Stimulated activated CD8-positive, alpha-beta memory T cell treated with anti-CD3 and anti-CD28 coated beads, Interleukin-15, amount 100 ng/mL, for 48 hours (primary cell): ENCODE measurements at places on chromosomes 2 and 18.

DNA sequence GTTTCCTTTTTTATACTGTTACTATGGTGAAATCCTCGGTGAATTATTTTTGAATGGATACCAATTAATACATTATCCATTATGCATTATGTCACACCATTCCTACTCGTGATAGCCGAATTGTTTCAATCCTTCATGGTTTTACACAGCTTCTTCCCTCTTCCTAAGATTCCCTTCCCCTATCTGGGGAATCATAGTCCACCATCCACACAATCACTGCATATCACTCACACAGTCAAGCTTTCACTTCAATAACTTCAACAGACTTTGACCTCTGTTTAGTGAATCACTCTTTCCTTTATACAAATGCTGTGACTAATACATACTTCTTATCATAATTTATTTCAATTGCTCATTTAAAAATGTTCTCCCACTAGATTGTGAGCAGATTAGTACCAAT is 1108.1 kb upstream of the LRRTM1 start:
- no peak for DNase-seq

DNA sequence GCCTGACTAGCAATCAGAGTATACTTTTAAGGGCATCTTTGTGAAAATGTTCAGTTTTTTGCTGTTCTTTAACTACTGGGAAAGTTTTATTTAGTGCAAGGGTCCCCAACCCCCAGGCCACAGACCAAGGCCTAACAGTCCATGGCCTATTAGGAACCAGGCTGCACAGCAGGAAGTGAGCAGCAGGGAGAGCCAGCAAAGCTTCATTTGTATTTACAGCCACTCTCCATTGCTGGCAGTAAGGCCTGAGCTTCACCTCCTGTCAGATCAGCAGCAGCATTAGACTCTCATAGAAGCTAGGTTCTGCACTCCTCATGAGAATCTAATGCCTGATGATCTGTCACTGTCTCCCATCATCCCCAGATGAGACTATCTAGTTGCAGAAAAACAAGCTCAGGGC is 17.1 kb upstream of the NR4A2 start:
- DNase-seq = no peak

GRCh38 chr2:46937471-46937901 is 21.9 kb upstream of the MCFD2 start:
- no peak for DNase-seq

DNA sequence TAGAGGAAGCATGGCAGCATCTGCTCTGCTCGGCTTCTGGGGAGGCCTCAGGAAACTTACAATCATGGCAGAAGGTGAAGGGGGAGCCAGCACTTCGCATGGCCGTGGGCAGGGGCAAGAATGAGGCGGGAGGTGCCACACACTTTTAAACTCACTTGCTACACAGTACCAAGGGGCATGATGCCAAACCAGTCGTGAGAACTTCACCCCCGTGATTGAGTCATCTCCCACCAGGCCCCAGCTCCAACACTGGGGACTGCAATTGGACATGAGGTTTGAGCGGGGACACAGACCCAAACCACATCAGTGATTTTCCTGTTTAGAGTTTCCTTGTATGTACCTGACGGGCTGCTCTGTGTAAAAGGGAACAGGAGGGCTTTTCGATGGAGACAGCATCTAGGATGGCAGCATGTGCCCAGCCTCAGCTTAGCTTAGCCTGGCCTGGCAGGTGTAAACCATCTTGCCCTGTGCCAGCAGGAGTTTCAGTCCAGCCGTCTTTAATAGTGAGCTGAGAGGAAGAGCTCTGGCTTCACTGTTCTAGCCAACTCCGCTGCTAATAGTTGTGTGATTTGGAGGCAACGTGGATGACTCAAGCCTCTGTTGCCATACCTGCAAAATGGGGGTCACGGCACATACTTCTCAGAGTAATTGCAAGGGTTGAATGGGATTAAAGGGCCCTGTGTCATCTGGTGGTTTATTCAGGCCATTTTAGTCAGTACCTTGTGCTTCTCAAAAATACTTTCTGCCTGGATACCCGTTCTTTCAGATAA is 101.8 kb downstream of the ASAP2 start:
- DNase-seq = no peak

DNA sequence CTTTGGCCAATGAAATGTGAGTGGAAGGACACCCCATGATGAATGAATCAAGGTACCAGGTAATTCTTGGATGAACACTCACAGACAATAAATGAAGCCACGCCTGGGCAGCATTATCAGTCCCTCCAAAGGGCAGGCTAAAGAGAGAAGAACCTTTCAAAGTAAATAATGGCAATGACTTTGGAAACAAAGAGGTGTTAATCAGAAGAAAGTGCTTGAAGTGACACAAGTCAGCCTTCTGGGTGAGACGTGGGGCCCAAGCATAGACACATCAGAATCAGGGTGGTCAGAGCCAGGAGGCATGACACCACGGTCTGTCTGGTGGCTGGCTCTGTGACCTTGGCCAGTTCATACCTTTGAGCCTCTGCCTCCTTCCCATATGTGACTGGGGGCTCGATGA is 103.3 kb downstream of the POLR1A start:
- DNase-seq = no peak

GRCh38 chr18:61972389-61973264 is 79.8 kb upstream of the RNF152 start:
- no peak for DNase-seq

GRCh38 chr2:212145121-212145520 is 393.5 kb downstream of the ERBB4 start:
- no peak for DNase-seq

DNA sequence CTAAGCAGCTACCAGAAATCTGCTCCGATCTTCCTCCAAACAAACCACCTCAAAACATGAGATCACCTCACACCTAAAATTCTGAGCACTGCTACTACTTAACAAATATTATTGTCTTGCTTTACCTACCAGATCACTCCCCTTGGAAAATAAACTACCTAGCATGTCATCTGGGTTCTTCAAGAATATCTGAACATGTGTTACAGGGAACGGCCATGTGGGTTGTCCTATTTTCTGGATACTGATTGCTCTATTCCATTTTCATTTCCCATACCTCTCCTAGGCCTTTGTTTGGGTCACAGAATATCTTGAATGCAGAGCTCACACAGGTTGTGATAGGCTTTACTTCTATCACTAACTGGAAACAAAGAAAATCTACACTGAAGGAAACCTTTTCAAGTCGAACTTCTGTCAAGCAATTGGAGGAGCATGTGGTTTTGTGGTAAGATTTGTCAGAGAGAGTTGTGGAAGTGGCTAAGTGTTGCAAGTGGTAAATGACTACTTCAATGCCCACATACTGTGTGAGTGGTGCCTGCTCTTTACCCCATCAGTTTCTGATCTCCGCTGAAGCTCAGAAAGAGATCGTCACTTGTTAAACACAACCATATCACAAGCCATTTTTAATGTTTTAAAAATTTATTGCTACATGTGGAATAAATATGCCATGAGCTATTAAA is 739.1 kb upstream of the ZEB2 start:
- DNase-seq = no peak

DNA sequence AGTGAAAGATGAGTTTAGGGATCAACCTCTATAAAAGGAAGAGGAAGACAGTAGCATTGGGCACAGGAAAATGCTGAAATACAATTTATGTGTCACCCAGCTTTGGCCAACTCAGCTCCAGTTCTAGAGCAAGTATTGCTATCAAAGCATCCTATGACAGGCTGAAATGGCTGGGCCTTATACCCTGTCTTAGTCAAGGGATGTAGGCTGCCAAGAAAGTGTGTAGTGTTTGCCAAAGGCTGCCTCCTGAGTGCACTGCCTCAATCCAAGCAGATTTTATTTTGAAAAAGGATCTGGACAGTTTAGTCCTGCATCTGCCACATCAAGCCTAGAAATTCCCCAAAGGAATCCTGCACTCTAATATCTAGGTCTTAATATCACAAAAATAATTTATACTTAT is 359.9 kb upstream of the ZC3H15 start:
- DNase-seq = no peak

GRCh38 chr2:70716131-70716743 is 51.8 kb downstream of the ADD2 start:
- DNase-seq = no peak

GRCh38 chr2:239436669-239437335 is 36.0 kb upstream of the HDAC4 start:
- DNase-seq = no peak

DNA sequence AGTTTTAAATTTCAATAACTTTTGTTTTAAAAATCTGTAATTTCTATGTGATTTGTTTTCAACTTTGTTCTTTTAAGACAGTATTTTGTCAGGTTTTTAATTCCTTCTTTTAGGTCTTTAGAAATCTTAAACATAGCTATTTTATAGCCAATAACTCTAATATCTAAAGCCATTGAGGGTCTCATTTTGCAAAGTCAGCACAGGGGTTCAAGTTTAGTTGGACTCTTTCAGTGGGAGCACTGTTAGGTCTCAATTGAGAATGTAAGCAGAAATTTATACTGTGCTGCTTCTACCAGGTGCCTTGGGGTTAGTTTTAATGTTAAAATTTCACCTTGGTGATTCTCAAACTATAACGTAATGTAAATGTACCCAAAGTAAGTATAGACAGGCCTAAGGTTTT is 105.3 kb upstream of the DNMT3A start:
- no peak for DNase-seq

DNA sequence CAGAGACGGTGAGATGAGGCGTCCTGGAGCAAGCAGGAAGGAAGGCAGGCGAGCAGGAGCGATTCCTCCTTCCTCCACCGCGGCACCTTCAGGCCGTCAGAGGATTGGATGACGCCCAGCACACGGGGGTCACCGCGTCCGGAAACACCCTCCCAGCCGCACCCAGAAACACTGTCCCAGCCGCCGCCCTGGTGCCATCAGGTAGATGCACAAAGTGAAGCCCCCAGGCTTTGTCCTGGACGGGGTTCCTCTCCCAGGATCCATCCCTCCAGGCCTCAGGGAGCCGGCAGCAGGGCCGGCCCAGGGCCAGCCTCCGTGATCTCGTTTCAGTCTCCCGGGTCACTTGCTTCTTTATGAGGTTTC is 31.5 kb downstream of the RTP5 start:
- DNase-seq = no peak

- no peak for DNase-seq
These were observed 67.8 kb downstream of the ABCG8 start for GRCh38 chr2:43906448-43907109.

- DNase-seq = no peak
These were observed 478.9 kb upstream of the HS6ST1 start for GRCh38 chr2:128797533-128797932.

DNA sequence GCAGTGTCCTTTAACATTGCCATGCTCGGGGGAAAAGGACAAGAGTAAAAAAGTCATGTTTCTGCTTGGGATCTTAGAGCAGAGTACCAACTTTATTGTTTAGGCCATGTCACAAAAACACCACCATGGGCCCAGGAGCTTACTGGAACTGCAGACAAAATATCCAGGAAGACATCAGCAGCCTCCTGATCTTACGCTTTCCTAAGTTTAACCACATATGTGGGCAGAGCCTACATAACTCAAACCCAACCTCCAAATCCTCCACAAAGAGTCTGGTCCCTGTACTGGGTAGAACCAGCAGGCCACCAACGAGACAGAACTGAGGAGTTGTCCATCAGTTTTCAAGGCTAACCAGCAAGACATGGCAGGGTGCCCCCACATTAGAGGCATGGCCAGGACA is 10.3 kb downstream of the GALNT14 start:
- DNase-seq = no peak

GRCh38 chr2:197265924-197266323 is 44.7 kb downstream of the ANKRD44 start:
- no peak for DNase-seq

GRCh38 chr2:223093436-223094241 is 41.6 kb downstream of the KCNE4 start:
- no peak for DNase-seq

DNA sequence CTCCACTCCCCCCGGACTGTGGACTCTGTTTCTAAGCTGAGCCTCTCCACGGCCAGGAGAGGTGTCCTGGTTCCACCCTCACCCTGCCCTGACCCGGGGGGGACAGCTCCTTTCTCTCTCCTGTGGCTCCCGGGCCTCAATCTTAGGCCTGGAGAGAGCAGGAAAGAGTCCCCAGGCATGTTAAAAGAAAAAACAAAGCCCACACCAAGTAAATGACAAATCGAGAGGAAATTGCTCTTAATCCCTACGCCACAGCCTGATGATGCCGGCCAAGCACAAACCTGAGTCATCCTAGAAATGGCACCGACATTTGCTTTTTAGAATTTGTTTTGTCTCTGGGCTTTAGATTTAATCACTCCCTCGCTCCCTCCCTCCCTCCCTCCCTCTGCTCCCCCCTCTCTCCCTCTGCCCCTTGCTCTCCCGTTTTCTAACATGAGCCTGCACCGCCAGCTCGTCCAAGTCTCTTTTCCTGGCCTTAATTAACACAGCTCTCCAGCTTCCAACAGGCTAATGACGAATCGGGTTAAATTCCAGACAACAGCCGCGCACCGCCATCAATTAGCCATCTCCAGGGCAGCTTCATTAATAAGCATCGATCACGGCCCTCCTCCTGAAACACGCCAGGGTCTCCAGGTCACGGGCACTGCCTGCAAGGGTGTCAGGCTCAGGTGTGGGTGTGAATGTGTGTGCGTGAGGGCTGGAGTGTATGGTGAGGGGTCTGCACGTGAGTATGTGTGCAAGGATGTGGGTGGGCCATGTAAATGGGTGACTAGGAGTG is 230.8 kb downstream of the CELF4 start:
- DNase-seq = no peak
